ENCODE measurements at places on chromosomes 7 and 10.

DNA sequence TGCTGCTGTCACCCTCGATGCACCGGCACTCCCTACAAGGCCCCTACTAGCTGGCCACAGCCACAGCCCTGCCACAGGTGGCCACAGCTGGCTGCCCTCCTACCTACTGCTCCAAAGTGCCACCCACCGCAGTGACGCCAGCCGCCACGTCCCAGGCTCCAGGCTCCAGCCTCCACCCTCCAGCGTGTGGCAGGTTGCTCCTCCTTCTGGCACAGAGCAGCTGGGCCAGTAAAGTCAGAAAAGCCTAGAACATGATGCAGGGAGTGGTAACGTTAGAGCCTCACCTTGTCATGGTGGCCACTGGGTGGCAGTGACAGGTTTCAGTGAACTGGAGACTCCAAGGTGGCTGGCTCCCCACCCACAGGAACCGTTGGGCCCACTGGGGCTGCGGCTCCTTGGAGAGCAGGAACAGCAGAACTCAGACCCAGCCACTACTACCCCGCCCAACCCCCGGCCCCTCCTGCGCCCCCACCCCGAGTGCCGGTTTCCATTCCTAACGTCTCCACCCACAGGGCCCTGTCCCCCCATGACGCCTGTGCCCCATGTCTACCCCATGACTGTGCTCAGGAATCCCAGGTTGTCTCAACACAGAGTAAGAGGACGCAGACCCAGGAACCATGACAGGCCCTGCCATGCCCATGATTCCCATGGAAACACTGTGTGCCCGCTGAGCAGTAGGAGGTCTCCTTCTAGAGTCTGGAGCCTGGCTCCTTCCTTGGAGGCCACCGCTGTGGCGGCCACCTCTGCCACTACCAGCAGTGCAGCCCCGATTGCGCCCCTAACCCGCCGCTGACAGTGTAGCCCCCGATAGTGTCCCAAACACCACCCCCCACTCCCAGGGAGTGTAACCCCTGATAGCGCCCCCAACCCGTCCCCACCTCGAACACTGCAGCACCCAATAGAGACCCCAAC is 52.3 kb upstream of the ZNF33B start:
- no peak for DNase-seq

DNA sequence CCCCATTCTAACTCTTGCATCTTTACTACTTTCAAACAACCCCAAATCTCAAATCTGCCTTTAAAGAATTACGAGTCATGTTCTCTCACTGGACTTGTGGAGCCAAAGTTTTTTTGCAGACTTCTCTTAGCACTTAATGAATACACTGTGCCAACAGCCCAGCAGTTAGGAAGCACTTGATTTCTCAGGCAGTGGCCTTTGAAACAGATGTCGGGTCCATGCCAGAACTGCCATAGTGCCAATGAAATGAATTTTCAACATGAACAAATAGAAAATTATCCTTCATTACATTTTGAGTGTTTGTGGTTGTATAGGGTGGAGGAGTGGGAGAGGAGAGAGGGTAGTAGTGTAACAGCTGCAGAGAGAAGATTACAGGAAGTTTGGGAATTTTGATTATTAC is 5.9 kb downstream of the BORCS7 start:
- DNase-seq, result no peak

GRCh38 chr10:87632454-87632853 is 27.2 kb upstream of the PAPSS2 start:
- DNase-seq, result no peak

DNA sequence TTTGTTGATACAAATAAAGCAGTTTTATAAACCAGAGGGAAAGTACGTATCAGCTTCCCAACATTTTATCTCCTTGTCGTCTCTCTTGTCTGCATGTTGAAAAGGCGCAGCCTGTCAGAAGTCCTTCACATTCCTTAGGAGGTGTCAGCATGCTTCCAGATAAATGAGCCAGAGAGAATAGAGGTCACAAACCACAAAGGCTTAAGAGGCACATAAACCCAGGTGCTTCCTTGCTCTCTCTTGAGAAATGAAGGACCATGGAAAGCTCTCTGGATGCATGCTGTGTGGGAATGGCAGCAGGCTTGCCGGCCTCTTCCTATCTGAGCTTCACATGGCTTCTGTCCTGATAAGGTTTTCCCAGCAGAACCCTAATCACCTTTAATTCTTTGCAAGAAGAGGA is 448.5 kb downstream of the XPNPEP1 start:
- no peak for DNase-seq

DNA sequence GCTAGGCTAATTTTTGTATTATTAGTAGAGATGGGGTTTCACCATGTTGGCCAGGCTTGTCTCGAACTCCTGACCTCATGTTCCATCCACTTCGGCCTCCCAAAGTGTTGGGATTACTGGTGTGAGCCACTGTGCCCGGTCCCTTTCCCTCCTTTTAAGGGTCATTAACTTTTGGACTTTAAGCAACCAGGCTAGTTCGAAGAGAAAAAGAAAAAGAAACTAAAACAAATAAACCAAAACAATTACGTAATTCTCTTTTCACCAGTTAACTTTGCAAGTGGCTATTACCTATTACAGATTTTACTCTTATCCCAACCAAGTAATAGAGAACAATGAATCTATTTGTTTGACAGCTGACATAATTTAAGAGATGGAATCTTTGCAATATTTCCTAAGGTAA is 72.8 kb upstream of the SEMA3C start:
- no peak for DNase-seq

DNA sequence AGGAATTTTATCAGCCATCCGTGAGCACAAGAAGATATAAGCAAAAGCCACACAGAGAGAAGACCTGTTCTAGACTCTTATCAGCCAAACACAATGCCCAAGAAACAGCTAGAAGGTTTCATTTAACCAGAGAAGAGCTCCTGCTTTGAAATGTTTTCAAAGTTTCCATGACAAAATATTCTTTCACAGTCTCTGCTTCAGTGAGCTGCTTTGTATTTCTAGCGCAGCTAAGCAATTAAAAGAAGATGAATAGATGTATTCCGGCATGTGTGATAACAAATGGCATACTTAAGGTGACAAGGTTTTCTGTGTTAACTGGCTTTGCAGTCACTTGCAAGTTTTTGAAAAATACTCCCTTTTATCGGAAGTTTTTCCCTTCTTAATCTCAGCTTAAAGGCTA is 78.9 kb upstream of the NXPH1 start:
- no peak for DNase-seq

- peak; percentile 43 for DNase-seq
These were observed 3.2 kb downstream of the PARP12 start for GRCh38 chr7:140059273-140060242.

GRCh38 chr10:44781131-44781530 is 130.0 kb upstream of the TMEM72 start:
- DNase-seq, result no peak

DNA sequence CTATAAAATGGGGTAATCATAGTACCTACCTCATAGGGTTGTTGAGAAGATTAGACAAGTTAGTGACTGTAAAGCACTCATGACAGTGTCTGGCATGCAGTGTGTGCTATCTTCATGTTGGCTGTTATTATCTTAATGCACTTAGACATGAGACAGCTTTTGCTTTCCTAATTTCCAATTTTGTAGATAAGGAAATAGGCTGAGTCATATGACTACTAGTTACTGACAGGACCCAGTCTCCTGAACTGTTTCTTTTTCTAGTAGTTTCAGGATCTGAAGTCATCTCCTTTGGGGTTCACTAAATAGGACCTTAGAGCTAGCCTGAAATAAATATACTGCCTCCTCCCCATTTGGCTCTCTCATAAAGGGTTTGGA is 74.2 kb downstream of the SNX10 start:
- peak; percentile 51 for DNase-seq

- no peak for DNase-seq
These were observed 41.3 kb downstream of the CUX1 start for GRCh38 chr7:101858437-101859385.

DNA sequence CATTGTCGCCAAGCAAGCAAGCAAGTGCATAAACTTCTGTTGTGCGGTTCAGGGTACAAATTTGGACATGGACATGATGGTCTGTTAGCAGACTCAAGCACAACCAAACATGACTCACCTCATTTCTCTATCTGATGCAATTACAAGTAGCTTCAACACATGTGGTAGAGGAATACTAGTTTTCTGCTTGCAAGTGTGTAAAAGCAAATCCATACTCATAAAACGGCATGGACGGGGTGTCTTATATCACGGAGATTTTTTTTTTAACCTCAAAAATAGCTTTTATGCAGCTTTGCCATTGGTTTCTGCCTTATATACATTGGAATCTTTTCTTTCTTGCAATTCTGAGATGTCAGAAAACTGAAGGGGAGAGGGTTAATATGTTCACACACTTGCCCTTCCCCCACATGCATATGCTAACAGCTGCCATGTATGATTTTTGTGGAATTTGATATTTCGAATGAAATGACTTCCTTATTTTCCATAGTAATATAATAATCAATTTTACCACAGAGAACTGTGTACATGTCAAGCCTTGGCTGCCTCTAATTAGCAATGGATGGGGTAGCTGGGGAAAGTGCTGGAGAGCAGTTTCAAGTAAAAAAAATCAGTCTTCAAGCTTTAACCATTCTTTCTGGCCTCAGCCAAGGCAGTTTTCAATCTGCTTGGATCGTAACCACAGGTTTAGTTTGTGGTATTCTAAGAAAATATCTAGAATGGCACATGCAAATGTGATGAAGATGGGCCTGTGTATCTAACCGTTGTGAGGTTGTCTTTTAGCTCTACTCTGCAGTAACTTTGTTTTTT is 106.0 kb upstream of the PDCD4 start:
- no peak for DNase-seq

DNA sequence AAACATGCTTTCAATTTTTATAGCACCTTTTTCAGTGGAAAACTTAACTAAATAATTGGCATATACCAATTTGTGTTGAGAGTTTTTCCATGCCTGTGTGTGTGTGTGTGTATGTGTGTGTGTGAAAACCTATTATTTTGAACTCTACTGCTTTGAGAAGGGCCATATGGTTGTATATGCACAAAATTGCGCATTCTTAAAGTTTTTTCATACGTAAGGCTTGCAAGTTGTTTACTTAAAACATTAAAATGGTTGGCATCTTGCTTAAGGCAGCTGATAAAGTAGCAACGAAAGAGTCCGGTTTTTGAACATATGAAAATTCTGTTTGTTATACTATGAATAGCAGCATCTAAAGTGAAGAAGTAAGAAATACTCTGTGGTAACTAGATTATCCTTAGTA is 84.1 kb downstream of the HDAC9 start:
- DNase-seq, result no peak

DNA sequence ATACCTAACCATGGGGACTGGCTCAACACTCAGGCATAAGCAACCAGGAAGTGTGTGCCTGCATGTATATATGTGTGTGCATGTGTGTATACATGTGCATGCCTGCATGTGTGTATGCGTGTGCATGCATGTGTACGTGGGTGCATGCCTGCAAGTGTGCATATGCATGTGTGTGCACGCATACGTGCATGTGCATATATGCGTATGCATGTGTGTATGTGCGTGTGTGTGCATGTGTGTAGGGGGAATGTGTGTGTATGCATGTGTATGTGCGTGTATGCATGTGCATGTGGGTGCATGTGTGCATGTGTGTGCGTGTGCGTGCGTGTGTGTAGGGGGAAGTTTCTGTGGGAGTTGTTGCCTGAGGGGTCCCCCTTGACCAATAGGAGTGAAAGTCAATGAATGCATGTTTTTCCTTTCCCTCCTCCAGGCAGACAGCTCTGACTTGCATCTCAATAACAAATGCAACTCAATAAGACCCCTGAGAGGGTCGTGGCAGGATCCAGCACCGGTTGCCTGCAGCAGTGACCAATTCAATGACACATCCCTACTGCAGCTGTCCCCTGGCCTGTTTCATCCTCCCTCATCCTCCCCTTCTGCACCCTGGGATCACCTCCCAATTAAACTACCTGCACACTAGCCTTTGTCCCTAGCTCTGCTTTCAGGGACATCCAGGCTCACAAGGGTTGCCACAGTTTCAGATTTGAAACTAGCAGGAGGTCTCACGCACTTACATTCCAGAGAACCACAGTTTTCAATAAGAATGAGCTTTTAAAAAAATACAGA is 27.0 kb upstream of the FZD8 start:
- no peak for DNase-seq

DNA sequence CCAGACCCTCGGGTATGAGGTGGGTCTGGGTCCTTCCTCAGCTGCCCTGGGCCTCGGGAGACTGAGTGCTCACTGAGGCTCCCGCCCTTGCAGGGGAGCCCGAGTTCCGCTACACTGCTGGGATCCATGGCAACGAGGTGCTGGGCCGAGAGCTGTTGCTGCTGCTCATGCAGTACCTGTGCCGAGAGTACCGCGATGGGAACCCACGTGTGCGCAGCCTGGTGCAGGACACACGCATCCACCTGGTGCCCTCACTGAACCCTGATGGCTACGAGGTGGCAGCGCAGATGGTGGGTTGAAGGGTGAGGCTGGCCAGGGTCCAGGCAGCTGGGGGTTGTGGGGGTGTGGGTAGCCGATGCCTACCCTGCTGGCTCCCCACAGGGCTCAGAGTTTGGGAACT is 7.6 kb downstream of the AEBP1 start:
- DNase-seq, result no peak

- DNase-seq, result no peak
These were observed 137.0 kb downstream of the STRA8 start for GRCh38 chr7:135370656-135371055.

- DNase-seq, result peak; percentile 68
These were observed 109.9 kb downstream of the ITGB8 start for GRCh38 chr7:20440472-20441105.

DNA sequence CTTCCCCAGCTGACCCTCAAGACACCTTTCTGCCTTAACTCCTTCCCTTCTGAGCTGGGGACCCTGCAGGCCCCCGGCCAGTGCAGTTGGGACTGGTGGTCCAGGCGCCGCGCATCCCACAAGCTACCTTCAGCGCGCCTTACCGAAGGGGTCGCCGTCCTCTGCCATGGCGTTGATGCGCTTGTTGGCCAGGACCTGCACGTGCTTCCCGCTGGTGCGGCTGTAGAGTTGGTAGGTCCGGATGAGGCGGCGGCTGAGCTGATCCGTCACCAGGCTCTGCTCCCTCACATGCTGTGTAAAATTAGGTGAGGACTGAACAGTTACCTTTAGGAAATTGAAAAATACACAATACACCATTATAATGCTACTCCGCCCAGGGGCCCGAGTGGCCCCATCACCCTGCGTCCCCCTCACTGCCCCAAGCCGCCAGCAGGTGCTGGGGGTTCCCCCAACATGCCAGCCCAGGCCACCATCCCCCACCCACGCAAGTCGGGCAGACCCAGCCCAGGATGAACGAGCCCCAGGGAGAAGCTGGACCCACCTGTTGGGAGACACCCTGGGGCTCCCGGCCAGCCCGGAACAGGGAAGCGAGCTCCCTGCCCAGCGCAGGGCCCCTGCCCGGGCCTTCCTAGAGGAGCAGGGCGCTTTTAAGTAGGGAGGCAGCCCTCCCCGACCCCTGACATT is 1.2 kb downstream of the FGF8 start:
- no peak for DNase-seq

- DNase-seq, result peak; percentile 31
These were observed 22.1 kb downstream of the CYP17A1 start for GRCh38 chr10:102814873-102815661.

GRCh38 chr7:143395187-143396149 is 13.2 kb downstream of the EPHA1 start:
- peak; percentile 57 for DNase-seq

GRCh38 chr7:128878226-128879105 is 15.8 kb downstream of the ATP6V1F start:
- no peak for DNase-seq
